ENCODE measurements at places on chromosomes 12 and 14. TPM values are rescaled to one million over a fixed set of nuclear protein-coding genes. Genes with fewer than 3 reads are reported as not detected.

DNA sequence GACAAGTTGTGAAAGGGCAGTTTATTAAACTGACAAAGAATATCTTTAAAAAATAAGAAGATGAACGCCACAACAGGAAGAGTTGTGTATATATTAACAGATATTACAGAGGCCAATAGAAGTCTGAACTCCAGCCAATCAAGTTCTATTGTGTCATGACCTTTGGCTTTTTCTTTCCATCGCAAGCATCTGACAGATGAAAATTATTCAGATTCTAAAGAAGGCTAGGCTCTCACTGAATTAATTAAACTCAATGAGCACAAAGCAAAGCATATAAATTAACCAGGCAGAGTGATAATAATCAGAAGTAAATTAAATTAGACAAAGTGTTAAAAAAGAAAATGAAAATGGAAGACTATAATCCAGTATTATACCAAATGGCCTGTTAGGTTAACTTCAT, 62.0 kb upstream of the PYGL start:
- no peaks in the 10 kb centered on the region for H3K27me3 ChIP-seq
- no peak for DNase-seq
- H3K27ac ChIP-seq, result peak overlapping the region; percentile 13
- peaks cover 13% of the 10 kb centered on the region for H3K4me1 ChIP-seq
- no peaks in the 10 kb centered on the region for H3K36me3 ChIP-seq

Gene KLRF1
- 2.7 TPM for total RNA-seq

Gene MYF6
- not detected for total RNA-seq

- no peak overlapping the region for H3K27ac ChIP-seq
- H3K4me1 ChIP-seq, result no peaks in the 10 kb centered on the region
- no peaks in the 10 kb centered on the region for H3K36me3 ChIP-seq
- DNase-seq, result peak; percentile 38
- H3K27me3 ChIP-seq, result no peaks in the 10 kb centered on the region
Observed at GRCh38 chr14:105500726-105501101, 9.7 kb downstream of the TEDC1 start.

Gene KRT84
- not detected for total RNA-seq

DNA sequence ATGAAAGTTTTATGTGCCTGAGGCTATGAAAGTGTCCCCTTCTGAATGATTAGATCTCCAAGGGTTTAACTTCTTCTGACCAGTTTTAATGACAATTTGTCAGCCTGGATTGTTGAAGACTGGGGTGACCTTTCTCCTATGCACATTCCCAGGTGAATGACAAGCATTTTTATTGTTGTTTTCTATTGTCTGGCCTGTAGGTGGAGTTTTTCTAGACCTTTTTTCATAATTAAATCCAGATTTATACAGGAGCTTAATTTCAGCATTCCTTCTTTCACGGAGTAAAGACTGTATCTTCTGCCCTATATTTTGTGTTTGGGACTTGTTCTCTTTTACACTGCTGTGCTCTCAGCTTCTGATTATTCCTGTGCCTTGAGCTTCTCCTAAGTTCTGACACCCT, 125.0 kb upstream of the FAR2 start:
- no peak overlapping the region for H3K27ac ChIP-seq
- H3K36me3 ChIP-seq, result no peaks in the 10 kb centered on the region
- no peak for DNase-seq
- no peaks in the 10 kb centered on the region for H3K4me1 ChIP-seq

- H3K36me3 ChIP-seq, result no peaks in the 10 kb centered on the region
- peaks cover 16% of the 10 kb centered on the region for H3K4me1 ChIP-seq
- no peak overlapping the region for H3K4me3 ChIP-seq
- peaks cover 37% of the 10 kb centered on the region for H3K27me3 ChIP-seq
- peak; percentile 86 for DNase-seq
Observed at GRCh38 chr12:125183187-125184067, 118.2 kb downstream of the AACS start.

DNA sequence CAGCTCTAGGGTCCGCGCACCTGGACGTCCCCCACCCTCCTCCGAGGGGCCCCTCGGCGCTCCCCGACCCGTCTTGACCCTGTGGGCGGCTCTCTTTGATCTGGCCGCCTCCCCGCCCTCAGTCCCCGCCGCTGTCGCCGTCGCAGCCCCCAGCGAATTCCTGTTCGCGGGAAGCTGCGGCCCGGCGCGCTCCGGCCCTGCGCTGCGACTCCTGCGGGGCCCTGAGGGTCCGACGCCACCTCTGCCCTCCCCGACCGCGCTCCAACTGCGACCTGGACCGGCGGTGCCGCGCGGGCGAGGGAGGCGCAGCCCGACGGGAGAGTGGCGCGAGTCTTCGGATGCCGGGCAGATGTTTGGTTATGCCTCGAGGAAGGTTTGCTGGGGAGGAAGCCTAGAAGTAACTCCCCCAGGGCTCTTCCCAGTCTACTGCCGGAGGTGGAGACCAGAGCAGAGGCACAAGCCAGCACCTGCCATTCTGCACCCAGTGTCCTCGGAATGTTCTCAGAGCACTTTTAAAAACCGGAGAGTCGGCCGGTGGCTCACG, 440 bp upstream of the ISM2 start:
- H3K27ac ChIP-seq, result no peak overlapping the region
- no peaks in the 10 kb centered on the region for H3K36me3 ChIP-seq
- peaks cover 12% of the 10 kb centered on the region for H3K4me1 ChIP-seq
- H3K27me3 ChIP-seq, result peaks cover 36% of the 10 kb centered on the region

DNA sequence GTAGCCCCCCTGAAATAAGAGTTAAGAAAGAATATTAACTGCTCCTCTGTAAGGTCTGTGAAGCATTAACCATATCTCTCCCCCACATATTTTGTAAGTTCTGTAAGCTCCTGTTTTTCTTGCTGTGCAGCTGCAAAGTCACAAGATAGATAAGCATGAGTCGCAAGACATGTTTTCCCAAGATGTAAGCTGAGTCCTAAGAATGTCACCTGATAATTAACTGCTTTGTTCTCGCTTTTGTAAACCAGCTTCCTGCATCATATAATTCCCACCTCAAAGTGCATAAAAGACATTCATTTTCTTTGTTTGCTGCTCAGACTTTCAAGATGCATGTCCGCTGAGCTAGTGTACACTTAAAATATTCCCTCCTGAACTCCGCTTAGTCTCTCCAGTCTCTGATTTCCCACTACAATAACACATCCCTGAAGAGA, 27.0 kb upstream of the PHC1 start:
- H3K36me3 ChIP-seq, result no peaks in the 10 kb centered on the region
- H3K4me1 ChIP-seq, result peaks cover 3% of the 10 kb centered on the region
- no peak for DNase-seq

Gene C1S
- total RNA-seq, result 321 TPM

DNA sequence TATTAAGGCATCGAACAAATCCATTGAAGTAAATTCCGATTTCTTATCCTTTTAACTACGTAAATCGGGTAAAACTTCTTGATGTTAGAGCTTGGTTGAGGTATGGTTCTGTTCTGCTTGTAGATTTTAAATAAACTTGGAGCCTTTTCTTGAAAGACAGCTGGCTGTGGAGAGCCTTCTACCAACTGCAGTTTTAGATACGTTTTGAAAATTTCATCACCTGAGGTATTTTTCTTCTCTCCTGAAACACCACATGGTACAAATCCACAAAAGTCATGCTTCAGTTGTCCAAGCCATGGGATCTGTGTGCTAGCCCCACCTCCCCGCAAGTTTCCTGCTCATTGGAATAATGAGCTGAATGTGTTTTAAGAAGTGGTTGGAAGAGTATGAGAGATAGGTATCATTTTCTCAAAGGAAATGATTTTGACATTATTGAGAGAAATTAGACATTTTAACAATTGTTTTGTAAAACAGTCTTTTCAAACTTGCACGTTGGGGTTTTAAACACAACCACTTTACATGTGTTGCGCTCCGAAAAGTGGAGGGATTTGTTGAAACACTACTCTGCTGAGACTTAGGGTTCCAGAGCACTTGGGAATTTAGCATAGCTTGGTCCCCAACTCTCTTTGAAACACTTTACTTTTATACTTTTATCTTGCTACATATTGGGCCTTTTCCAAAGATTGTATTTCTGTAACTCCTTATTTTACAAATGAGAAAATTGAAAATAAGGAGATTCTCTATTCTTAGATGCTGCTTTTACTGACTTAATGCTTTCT, 1.4 kb downstream of the PPM1A start:
- H3K27me3 ChIP-seq, result no peaks in the 10 kb centered on the region
- no peak for DNase-seq
- peak overlapping the region; percentile 94 for H3K27ac ChIP-seq
- H3K4me3 ChIP-seq, result peak overlapping the region; percentile 65
- peaks cover 42% of the 10 kb centered on the region for H3K4me1 ChIP-seq
- H3K36me3 ChIP-seq, result no peaks in the 10 kb centered on the region

DNA sequence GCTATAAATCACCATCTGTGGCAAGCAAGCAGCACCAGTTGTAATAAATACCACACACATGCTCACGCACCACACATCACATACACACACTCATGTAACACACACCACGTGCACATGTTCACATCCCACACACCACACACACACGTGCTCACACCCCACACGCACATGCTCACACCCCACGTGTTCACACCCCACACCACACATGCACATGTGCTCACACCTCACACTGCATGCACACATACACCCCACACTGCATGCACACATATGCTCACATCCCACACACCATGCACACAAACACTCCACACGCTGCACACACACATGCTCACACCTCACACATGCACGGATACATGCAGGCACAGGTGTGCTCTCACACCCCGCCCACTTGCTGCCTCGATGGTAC, 22.9 kb upstream of the ANKLE2 start:
- H3K36me3 ChIP-seq, result peaks cover 88% of the 10 kb centered on the region
- DNase-seq, result no peak
- H3K27ac ChIP-seq, result no peak overlapping the region
- no peak overlapping the region for H3K4me3 ChIP-seq

- H3K4me1 ChIP-seq, result no peaks in the 10 kb centered on the region
- H3K27me3 ChIP-seq, result no peaks in the 10 kb centered on the region
- H3K27ac ChIP-seq, result no peak overlapping the region
- no peak overlapping the region for H3K4me3 ChIP-seq
- H3K36me3 ChIP-seq, result no peaks in the 10 kb centered on the region
- no peak for DNase-seq
Observed at GRCh38 chr12:52455821-52456220, 3.9 kb upstream of the KRT6B start.

- peaks cover 4% of the 10 kb centered on the region for H3K4me1 ChIP-seq
- H3K36me3 ChIP-seq, result no peaks in the 10 kb centered on the region
- H3K27me3 ChIP-seq, result peaks cover 9% of the 10 kb centered on the region
- no peak overlapping the region for H3K27ac ChIP-seq
- no peak overlapping the region for H3K4me3 ChIP-seq
- no peak for DNase-seq
Observed at GRCh38 chr12:117328556-117329100, 32.8 kb downstream of the NOS1 start.

DNA sequence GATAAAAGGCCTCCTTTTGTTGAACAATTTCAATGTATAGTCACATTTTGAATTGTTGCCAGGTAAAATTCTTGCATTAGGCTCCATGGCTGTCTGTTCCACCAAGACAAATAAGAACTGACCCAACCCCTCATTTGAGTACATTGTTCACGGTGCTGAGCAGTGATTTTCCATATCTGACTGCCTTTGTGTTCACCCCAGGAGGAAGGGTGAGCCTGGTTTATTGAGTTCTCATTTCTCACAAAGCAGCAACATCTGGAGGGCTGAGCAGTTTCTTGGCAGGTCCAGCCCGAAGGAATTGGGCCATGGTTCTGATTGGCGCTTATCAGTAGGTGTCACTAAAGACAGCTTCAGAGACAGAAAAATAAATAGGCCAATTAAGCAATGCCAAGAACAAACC, 149.1 kb downstream of the BMP4 start:
- H3K36me3 ChIP-seq, result no peaks in the 10 kb centered on the region
- no peak for DNase-seq
- H3K4me1 ChIP-seq, result no peaks in the 10 kb centered on the region
- H3K27me3 ChIP-seq, result no peaks in the 10 kb centered on the region
- H3K4me3 ChIP-seq, result no peak overlapping the region

Gene ZBTB25
- 13.1 TPM for total RNA-seq

DNA sequence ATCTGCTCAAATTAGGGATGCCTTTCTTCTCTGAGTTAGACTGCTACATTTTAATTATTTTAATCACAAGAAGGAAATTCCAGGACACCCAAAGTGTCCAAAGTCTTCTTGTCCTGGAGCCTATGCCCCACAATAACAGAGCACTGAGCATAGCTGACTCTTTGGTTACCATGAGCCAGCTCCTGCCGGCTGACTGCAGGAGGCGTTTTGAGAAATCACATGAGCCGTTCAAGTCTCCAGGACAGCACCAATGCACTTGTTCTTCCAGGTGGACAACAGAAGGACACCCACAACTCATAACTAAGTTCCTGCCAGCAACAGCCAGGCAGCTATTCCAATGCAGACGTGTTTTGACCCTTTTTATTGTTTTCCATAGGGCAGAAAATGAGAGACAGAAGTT, 46.0 kb upstream of the SRSF5 start:
- peaks cover 38% of the 10 kb centered on the region for H3K4me1 ChIP-seq
- H3K36me3 ChIP-seq, result no peaks in the 10 kb centered on the region
- no peak for DNase-seq
- no peak overlapping the region for H3K27ac ChIP-seq
- no peak overlapping the region for H3K4me3 ChIP-seq
- no peaks in the 10 kb centered on the region for H3K27me3 ChIP-seq

- H3K27ac ChIP-seq, result no peak overlapping the region
- no peak overlapping the region for H3K4me3 ChIP-seq
- H3K36me3 ChIP-seq, result no peaks in the 10 kb centered on the region
- H3K27me3 ChIP-seq, result peaks cover 28% of the 10 kb centered on the region
Observed at GRCh38 chr12:112577473-112578329, 159.0 kb downstream of the PTPN11 start.

DNA sequence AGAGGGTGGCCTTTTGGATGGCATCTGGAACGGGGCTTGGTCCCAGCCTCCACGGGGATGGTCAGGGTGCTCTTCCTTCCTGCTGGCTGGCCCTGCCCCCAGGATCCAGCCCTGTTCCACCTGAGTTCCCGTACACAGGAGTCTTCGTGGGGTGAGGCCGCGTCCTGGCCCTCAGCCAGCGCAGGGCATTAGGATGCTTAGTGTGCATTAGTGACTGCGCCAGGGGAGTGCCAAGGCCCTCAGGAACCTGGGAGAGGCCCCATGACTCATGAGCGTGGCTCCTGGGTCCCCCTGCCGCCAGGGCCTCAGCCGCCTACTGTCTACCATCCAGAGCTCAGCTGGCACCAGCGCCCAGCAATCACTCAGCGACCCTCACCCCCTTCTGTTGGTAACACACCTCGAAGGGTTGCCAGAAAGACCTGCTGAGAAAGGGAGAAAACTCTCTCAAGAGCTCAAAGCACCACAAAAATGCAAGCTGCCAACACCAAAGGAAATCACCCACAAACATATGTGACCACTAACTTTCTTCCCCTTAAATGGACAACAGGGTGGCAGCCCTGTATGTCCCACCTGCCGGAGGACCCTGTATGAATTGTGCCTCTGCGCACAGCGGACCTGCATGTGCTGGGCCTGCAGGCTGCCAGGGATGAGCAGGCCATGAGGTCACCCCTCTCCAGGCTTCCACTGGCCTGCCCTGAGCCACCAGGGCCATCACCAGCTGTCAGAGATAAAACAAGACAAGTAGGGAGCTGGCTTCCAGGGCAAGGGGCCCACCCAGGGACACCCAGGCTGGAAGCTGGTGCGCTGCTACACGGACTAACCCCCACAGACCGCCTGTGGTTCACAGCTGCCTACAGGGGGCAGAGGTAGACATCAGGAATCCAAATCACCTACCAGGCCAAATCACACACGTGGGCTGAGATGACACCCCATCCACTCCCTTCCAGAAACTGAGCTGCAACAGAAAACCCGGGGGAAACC, 28.7 kb downstream of the CCDC85C start:
- peak; percentile 91 for DNase-seq
- peak overlapping the region; percentile 69 for H3K27ac ChIP-seq
- no peaks in the 10 kb centered on the region for H3K27me3 ChIP-seq
- H3K4me3 ChIP-seq, result no peak overlapping the region
- peaks cover 63% of the 10 kb centered on the region for H3K4me1 ChIP-seq
